Right hindlimb (tissue), 1 donor: ENCODE measurements at places on chromosomes 7 and 10.

- DNase-seq, result no peak
Observed at GRCh38 chr10:49644035-49644646, 30.3 kb downstream of the CHAT start.

GRCh38 chr7:2172311-2173188, 60.2 kb downstream of the MAD1L1 start:
- DNase-seq, result peak; percentile 81

GRCh38 chr10:69439813-69440506, 11.3 kb upstream of the TSPAN15 start:
- DNase-seq, result no peak

DNA sequence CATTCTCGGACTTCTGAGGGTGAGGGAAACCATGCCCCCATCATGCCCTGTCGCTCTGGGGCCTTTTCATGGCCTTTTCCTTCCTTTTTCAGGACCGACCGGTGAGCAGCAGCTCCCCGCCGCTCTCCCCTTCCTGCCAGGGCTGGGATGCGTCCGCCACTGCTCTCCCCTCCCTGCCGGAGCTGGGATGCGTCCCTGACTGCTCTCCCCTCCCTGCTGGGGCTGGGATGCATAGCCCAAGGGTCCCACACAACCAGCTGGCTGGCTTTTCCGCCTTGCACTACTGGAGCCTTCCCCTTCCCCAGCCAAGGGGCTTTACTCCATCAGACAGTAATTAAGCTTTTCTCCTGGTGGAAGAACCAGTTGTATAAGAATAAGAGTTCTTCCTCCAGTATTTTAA, 129.7 kb upstream of the COBL start:
- DNase-seq, result no peak

GRCh38 chr10:70906031-70906783, 17.8 kb upstream of the PCBD1 start:
- DNase-seq, result no peak
